ENCODE measurements at places on chromosomes 6 and 20. TPM values are rescaled to one million over a fixed set of nuclear protein-coding genes. Genes with fewer than 3 reads are reported as not detected.

SLC22A2 gene
- not detected for total RNA-seq

NKX2-4 gene
- not detected for total RNA-seq

RPP21 gene
- 53.9 TPM for total RNA-seq

ZC3H12D gene
- 0.06 TPM for total RNA-seq

HLA-DOB gene
- total RNA-seq = not detected

LIN28B gene
- not detected for total RNA-seq

C6orf163 gene
- 0.46 TPM for total RNA-seq

Data from LHCN-M2 (cell line).